ENCODE measurements at places on chromosomes 11 and 22.

DNA sequence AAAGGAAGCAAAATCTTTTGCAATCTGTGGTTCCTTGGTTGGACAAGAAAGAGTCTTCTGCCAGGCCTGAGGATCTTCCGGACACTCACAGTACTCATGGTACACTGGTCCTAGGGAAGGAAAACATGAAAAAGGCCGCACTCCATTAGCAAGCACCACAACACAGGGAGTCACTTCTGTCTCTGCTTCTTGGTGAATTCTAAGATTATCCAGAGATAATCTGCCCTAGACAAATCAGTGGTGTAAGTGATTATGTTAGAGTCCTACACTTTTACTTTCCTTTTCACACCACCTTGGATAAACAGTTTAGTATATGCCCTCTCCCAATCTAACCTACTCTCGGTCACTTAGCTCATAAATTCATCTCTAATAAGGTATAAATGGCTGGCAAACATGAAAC is 11.9 kb downstream of the POGLUT3 start:
- DNase-seq: no peak

DNA sequence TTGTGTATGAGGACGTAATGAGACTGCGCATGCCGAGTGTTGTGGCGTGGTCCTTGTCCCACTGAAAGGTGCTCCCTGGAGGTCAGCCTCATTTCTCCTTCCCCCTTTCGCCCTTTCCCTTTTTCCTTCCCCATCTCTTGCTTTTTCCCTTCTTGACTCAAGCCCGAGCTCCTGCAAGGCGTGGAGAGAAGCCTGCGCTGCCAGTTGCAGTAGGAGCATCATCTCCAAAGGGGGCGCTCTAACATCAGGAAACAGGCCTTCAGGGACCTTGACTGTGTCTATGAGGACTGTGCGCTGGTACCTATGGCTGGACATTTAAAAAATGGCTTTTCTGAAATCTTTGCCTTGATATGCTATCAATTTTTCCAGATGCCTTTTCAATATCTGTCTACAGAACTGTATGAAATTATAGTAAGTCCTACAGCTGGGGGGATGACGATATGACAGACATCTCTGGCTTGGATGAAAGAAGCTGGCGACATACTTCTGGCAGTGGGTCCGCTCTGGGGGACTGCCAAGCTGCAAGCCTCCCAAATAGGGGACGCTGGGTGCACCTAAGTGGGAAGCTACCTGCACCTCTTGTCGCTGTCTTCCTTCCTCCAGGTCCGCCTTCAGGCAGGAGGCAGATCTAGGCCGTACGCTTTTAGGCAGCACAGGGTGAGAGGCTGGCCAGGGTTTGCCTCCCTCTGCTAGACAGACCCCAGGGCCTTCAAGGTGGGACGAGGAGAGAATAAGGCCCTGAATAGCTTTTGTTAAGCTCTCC is 96.5 kb downstream of the NXPE2 start:
- no peak for DNase-seq

DNA sequence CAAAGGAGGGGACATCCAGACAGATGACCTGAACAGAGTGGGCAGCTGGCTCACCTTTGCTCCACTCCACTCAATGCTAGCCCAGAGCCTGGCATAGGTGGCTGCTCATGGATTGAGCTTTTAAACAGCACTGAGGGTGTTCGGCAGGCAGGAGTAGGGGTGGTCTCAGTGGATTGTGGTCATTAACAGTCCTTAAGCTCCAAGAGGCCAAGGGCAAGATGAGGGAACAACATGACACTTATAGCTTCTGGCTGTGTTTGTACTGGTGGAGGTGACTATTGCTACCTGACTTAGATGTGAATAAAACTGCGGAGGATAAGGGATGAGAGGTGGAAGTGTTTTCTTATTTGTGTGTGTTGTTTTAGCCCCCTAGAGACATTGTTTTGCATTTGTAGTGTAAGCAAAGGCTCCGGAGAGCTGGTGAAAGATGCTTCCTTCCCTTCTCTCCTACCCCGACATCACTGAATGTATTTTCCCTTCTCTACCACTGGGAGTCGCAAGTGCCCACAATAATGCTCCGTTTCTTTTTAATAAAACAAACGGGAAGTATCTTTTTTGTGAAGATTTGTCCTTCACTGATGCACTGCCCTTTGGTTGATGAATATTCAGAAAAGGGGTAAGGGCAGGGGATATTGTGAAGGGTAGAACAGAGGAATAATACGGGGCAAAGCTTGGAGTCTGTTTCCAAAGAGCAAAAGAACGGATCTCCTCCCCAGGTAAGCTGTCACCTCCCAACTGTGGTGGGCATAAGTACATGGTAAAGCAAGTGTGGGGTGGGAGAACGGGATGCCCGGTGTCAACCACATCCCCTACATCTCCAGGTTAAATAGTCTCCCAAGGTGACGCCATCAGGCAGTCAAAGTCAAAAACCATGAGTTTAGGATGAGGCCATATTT is 27.5 kb upstream of the MTNR1B start:
- DNase-seq: no peak

DNA sequence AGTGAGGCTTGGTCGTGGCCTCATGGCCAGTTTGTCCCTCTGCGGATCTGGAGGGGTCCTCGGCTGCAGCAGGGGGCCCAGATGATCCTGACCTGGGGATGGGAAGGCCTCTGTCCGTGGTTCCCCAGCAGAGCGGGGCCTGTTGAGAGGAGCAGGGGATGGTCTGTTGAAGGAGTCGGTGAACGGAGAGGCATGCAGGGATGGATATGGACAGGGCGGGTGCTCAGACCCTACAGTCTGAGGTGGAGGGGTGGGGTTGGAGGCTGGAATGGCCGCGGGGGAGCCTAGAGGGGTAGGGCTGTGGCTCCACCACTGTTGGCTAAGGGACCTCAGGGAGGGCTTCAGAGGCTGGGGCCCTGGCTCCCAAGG is 33.8 kb downstream of the RTN4R start:
- DNase-seq: no peak

DNA sequence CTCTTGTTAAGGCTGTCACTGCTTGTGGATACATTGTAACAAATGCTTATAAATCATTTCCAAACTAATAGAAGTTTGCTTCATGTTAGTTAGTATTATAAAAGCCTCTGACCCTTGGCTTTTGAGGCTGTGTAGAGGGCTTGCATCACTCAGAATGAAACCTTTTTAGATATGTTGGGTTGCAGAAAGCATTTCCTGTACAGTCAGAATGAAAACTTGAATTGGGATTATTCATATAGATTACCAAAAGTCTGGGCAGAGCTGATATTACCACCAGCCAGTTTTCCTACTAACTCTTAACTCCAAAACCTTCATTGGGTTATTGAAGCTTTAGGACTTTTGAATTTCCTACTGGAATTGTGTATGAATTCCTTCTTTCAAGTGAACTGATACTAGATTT is 12.0 kb downstream of the KMT2A start:
- DNase-seq: no peak

- no peak for DNase-seq
Observed at GRCh38 chr11:77448269-77448668, 25.6 kb downstream of the PAK1 start.

- DNase-seq: no peak
Observed at GRCh38 chr11:95715777-95716241, 73.8 kb downstream of the FAM76B start.

DNA sequence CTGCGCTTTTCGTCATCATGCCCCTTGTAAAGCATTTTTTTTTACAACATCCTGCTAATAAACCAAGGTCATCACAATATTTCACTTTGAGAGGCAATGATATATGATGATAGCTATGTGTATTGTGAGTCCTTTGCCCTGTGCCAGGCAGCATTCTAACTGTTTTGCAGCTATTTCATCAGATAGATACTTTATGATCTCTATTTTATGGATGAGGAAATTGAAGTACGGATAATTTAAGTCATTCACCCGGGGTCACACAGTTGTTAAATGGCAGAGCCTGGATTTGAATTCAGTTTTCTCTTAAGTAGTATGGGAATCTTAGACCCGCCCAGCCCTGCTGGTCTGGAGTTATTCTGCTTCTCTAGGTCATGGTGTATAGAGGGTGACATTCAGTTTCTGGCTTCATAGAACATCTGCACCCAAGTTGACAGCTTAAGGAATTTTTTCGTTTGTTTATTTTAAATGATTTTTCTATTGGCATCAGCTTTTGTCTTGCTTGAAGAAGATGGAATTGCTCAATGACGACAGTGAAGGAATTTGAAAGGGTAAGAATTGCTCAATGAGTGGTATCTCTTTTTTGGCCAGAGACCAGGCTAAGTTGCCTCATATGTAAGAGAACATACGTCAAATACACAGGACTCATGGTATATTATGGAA is 926 bp downstream of the PRR5L start:
- DNase-seq: no peak

DNA sequence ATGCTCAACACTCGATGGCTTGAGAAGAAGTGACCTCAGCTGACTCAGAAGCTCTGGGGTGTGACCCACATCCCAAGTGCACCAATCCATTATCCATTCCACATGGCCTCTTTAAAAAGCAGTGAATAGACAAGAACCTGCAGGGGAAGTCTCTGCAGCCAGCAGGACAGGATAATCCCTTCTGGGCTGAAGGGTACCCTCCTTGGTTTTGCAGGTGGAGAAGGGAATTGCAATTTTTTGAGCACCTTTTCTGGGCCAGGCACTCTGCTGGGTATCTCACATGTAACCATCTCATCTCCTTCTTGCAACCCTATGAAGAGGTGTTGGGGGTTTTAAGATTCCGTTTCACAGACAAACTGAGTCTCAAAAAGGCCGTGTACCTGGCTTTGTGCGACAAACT is 76.6 kb downstream of the MYO18B start:
- DNase-seq: no peak

GRCh38 chr11:118819334-118820024 is 28.5 kb upstream of the DDX6 start:
- no peak for DNase-seq

GRCh38 chr11:111917788-111918187 is 925 bp upstream of the C11orf52 start:
- DNase-seq: no peak

GRCh38 chr11:83600661-83601060 is 314.5 kb upstream of the CCDC90B start:
- no peak for DNase-seq

GRCh38 chr11:14583252-14584034 is 60.2 kb upstream of the PDE3B start:
- DNase-seq: no peak

- DNase-seq: no peak
Observed at GRCh38 chr22:25202290-25202921, 2.7 kb downstream of the CRYBB3 start.

DNA sequence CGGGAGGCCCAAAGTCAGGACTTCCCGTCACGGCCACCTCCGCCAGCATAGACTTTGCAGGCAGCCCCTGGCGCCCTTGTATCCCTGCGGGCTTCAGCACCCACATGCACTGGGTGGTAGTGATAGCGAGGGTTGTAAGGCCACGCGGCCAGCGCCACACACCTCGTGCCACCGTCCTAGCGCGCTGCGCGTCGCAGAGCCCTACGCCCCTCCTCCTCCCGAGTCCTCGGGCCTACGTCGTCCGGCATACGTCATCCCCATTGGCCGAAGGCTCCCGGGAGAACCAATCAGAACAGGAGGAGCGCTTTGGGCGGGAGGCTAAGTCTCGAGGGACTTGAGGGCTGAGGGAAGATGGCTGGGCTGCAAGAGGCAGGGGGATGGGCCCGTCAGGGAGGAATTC is 1.3 kb upstream of the BTBD18 start:
- DNase-seq: no peak

GRCh38 chr11:83542861-83543260 is 256.7 kb upstream of the CCDC90B start:
- no peak for DNase-seq

DNA sequence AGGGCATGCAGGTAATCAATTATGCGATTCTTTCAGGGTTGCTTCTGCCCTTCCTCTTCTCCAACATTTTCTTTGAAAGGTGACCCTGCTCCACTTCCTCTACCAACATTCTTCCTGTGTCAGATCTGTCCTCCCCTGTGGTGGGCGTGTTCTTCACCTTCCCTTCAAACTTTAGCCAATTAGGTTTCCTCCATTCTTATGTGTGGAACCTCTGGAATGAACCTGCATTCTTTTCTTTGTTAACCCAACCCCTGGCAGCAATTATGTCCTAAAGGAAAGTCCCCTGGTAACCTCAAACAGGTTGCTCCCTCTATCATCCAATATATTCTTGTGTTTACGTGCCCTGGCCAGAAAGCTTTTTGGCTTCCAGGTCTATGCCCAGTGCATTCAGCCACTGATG is 22.4 kb downstream of the KIRREL3 start:
- no peak for DNase-seq

DNA sequence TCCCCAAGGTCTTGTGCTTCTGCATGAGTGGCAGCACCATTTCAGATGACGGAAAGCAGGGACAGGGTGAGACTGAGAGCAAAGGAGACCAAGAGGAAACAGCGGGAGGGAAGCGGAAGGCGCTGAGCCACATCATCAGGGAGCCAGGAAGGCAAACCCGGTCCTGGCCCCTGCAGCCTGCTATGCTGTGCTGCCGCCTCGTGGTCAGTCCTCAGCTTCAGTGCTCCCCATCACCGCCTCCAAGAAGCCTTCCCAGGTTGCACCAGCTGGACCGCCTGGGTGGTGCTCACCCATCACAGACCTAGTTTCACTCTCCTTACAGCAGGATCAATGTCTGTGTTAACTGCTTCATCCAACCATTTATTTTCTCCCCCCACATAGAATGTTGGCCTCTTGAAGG is 73.0 kb upstream of the PHF21B start:
- DNase-seq: no peak

- no peak for DNase-seq
Observed at GRCh38 chr22:37972527-37972926, 11.8 kb downstream of the SOX10 start.

DNA sequence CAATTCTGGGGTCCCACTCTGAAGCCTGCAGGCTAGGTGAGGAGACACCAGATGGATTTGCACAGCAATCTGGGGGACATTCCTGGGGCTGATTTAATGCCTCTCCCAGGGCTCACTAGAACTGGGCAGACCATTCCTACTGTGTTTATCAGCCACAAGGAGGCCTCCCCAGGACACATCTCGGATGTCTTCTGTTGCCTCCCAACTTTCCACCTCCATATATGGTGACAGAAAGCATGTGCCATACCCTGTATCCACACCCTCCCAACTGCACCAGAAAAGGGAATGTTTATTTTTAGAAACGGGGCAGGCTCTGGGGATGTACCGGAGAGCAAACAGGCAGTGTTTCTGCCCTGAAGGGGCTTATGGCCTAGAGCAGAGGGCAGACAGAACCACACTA is 181.8 kb downstream of the CSNK2A3 start:
- DNase-seq: no peak
